Ascending aorta (tissue), 2 donors: ENCODE measurements at places on chromosomes 6 and 20.

GRCh38 chr6:119308048-119308570 is 41.5 kb downstream of the MAN1A1 start:
- no peaks in the 10 kb centered on the region for H3K27me3 ChIP-seq
- no peak overlapping the region for H3K27ac ChIP-seq
- peaks cover 11% of the 10 kb centered on the region for H3K36me3 ChIP-seq
- DNase-seq, result no peak

GRCh38 chr20:43511879-43512278 is 4.4 kb downstream of the L3MBTL1 start:
- H3K36me3 ChIP-seq, result no peaks in the 10 kb centered on the region

- no peaks in the 10 kb centered on the region for H3K36me3 ChIP-seq
- H3K27ac ChIP-seq, result peak within 1 kb of the TSS; percentile 99
- DNase-seq, result peak; percentile 51
- no peaks in the 10 kb centered on the region for H3K27me3 ChIP-seq
Observed at GRCh38 chr6:125790358-125791150, at the start of gene NCOA7. Gene NCOA7 (plus strand): TSS chr6:125790960. CDS start chr6:125815355, 24,395 bp downstream.

DNA sequence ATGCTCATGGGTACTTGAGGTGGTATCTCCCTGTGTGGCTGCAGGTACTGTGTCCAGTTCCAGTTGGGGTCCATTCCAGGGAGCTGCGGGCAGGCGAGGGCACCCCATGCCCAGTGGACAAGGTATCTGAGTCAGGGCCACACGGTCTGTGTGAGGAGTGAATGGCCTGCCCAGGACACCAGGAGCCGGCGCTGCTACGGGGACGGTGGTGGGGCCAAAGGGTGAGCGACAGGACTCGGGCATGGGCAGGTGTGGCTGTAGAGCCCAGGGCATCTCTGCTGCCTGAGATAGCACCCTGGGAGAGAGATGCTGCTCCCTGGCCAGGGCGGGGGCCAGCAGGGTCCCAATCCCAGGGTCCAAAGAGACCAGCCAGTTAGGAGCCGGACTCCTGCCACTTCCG is 57.6 kb upstream of the ZNFX1 start:
- H3K27me3 ChIP-seq, result no peaks in the 10 kb centered on the region
- peaks cover 2% of the 10 kb centered on the region for H3K4me1 ChIP-seq
- no peak for DNase-seq
- no peaks in the 10 kb centered on the region for H3K36me3 ChIP-seq
- no peak overlapping the region for H3K4me3 ChIP-seq
- H3K27ac ChIP-seq, result no peak overlapping the region

- H3K36me3 ChIP-seq, result no peaks in the 10 kb centered on the region
- no peak overlapping the region for H3K4me3 ChIP-seq
- no peaks in the 10 kb centered on the region for H3K4me1 ChIP-seq
- DNase-seq, result no peak
- H3K27ac ChIP-seq, result no peak overlapping the region
Observed at GRCh38 chr6:51027283-51028065, 208.8 kb downstream of the TFAP2B start.

GRCh38 chr20:19074356-19074755 is 138.1 kb upstream of the SLC24A3 start:
- H3K36me3 ChIP-seq, result no peaks in the 10 kb centered on the region
- no peak overlapping the region for H3K27ac ChIP-seq
- no peak for DNase-seq
- H3K4me3 ChIP-seq, result no peak overlapping the region
- H3K4me1 ChIP-seq, result no peaks in the 10 kb centered on the region
- no peaks in the 10 kb centered on the region for H3K27me3 ChIP-seq

DNA sequence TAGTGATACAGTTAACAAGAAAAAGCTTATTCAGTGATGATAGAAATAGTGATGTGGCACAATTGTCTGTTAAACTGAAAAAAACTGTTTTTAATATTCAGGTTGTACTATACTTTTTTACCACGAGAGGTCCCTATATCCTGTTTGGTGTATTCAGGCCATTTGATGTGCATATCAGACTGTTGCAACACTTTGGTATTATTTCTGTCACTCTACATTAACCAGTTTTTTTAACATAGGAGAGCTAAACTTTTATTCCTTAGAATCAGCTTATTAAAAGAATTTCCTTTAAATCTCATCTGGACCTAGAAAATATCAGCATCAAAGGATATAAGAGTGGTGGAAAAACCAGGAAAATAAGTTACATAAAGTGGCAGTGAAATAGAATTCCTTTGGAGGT is 36.8 kb downstream of the TSPYL4 start:
- no peaks in the 10 kb centered on the region for H3K36me3 ChIP-seq
- H3K4me3 ChIP-seq, result no peak overlapping the region
- no peak overlapping the region for H3K27ac ChIP-seq
- H3K27me3 ChIP-seq, result no peaks in the 10 kb centered on the region
- DNase-seq, result no peak
- no peaks in the 10 kb centered on the region for H3K4me1 ChIP-seq

- no peak overlapping the region for H3K4me3 ChIP-seq
- DNase-seq, result no peak
- H3K27ac ChIP-seq, result no peak overlapping the region
- H3K4me1 ChIP-seq, result no peaks in the 10 kb centered on the region
Observed at GRCh38 chr20:9054176-9054575, 14.7 kb upstream of the PLCB4 start.

- H3K36me3 ChIP-seq, result no peaks in the 10 kb centered on the region
- no peak for DNase-seq
- no peaks in the 10 kb centered on the region for H3K27me3 ChIP-seq
- H3K27ac ChIP-seq, result no peak overlapping the region
- H3K4me1 ChIP-seq, result no peaks in the 10 kb centered on the region
- H3K4me3 ChIP-seq, result no peak overlapping the region
Observed at GRCh38 chr20:37259865-37260264, 1.7 kb downstream of the GHRH start.

GRCh38 chr6:116580198-116580597 is 8.9 kb downstream of the RWDD1 start:
- H3K4me3 ChIP-seq, result no peak overlapping the region
- no peak overlapping the region for H3K27ac ChIP-seq
- DNase-seq, result no peak
- no peaks in the 10 kb centered on the region for H3K27me3 ChIP-seq
- H3K4me1 ChIP-seq, result no peaks in the 10 kb centered on the region

- H3K27ac ChIP-seq, result no peak overlapping the region
- no peaks in the 10 kb centered on the region for H3K27me3 ChIP-seq
- H3K4me3 ChIP-seq, result no peak overlapping the region
- no peaks in the 10 kb centered on the region for H3K4me1 ChIP-seq
- DNase-seq, result no peak
Observed at GRCh38 chr20:22802296-22802695, 217.9 kb upstream of the FOXA2 start.

DNA sequence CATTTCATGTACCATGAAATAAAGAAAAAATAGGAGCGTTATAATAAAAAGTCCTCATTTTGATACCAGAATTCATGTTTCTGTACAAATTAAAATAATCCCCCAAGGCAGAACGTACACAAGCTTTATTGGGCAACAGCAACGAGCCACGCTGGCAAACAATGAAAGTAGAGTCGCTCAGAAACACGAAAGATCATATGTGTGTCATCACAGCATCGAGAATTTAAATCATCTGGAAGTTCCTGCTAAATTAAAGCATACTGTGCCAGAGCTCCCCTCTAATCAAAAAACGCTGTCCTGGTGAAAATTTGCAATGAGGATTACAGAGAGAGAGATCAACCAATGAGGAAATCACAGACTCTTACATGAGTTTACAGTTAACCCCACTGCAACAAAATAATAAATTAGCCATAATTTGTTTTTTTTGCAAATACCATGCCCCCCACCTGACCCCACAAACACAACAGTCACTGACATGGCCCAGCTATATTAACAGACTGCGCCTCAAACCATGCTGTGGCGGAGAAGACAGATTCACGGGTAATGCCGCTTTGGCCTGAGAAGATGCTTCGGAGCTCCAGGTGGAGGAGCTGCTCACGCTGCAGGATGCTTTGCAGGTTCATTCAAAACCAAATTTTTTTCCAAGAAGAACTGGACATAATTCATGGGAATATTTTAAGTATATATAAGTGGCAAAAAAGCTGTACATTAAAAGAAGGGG is 54.3 kb upstream of the NFATC2 start:
- H3K4me1 ChIP-seq, result peaks cover 13% of the 10 kb centered on the region
- peaks cover 34% of the 10 kb centered on the region for H3K36me3 ChIP-seq
- H3K27ac ChIP-seq, result no peak overlapping the region

DNA sequence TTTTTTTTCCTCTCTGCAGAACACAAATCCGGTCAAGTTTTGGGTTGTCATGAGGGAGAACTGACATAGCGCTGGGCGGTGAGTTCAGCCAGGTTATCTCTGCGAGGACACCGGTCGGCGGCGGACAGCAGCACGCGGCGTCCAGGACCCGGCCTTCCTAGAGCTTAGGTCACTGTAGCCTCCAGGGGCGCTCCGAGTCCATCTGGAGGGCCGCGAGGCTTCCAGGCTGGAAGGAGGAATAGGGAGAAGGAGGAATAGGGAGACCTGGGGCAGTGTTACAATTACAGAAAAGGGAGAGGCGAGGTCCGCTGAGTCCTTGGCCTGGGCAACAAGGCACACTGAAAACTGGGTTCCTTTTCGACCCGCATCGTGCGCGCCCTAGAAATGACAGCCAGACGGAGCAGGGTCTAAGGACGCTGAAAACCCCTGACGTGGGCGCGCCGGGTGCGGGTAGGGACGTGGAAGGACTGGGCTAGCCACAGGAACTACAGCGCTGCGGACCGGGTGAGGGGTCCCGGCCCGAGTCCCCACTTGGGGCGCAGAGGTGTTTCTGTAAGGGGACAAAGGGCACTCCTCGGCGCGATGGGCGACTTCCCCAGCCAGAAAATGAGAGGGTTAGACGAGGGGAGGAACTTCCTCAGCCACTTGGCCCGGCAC is 536 bp upstream of the FNDC1 start:
- no peaks in the 10 kb centered on the region for H3K27me3 ChIP-seq
- peak overlapping the region; percentile 64 for H3K4me3 ChIP-seq
- no peak for DNase-seq
- H3K27ac ChIP-seq, result peak overlapping the region; percentile 23

DNA sequence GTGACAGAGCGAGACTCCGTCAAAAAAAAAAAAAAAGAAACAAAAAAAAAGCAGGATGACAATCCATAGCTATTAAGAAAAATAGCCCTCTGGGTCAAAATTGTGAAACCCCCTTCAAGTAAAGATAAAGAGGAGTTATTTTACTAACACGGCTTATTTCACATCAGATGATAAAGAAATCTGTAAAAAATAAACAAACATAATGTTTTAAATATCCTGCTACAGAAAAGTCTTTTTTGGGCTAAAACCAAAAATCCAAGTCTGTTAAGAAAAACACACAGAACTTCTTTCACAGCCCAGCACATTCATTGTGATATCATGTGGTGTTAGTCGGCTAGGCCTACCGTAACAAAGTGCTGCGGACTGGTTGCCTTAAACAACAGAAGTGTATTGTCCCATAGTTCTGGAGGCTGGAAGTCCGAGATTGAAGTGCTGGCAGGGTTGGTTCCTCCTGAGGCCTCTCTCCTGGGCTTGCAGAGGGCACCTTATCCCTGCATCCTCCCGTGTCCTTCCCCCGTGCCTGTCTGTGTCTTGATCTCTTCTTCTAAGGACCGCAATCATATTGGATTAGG is 239.2 kb upstream of the TAB2 start:
- H3K27ac ChIP-seq, result peak overlapping the region; percentile 57
- no peaks in the 10 kb centered on the region for H3K27me3 ChIP-seq
- H3K36me3 ChIP-seq, result no peaks in the 10 kb centered on the region
- H3K4me3 ChIP-seq, result no peak overlapping the region
- peaks cover 41% of the 10 kb centered on the region for H3K4me1 ChIP-seq

DNA sequence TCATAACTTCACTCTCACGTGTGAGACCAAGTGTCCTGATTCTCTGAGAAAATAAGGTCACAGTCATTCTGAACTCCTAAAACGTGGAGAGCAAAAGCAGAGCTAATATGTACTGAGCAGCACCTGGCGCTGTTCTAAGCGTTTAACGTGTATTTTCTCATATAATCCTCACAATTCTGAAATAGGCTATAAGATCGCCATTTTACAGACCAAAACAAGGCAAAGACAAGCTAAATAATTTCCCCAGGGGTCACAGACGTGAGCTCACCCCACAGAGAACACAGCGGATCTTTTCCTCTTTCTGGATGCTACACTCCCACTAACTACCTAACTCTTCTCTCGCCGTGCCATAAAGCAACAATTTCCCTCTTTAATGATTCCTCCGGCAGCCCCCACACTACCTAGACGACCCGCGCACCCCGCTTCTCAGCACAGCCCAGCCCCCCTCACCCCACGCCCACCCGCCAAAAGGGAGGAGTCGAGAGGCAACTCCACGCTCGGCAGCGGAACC is 636 bp downstream of the SUPT3H start:
- H3K27me3 ChIP-seq, result no peaks in the 10 kb centered on the region
- peak overlapping the region; percentile 85 for H3K4me3 ChIP-seq
- DNase-seq, result no peak
- H3K4me1 ChIP-seq, result peaks cover 11% of the 10 kb centered on the region

GRCh38 chr20:33301192-33301930 is 18.3 kb downstream of the BPIFB1 start:
- no peaks in the 10 kb centered on the region for H3K27me3 ChIP-seq
- H3K4me3 ChIP-seq, result no peak overlapping the region
- no peaks in the 10 kb centered on the region for H3K36me3 ChIP-seq
- no peak overlapping the region for H3K27ac ChIP-seq

DNA sequence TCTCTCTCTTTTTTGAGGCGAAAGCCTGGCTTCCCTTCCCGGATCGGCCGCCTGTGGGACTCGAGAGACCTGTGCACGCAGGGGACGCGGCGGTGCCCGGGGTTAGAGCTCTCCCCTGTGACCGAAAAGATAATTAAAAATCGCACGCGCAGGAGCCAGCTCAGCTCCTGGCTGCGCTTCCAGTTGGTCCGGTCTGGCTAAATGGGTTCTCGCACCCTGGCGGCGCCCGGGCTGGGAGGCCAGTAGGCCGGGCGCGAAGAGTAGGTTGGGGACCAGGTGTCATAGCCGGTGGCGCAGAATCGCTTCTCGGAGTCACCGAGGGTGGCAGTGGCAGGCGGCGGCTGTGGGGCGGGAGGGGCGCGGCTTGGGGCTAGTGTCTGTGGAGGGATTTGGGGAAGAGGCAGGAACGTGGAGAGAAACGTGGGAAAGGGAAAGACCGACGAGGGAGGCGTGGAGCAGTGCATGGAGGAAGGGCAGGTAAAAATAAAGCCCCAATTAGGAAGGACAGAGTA is 41.9 kb upstream of the SUPT3H start:
- peak; percentile 71 for DNase-seq
- H3K36me3 ChIP-seq, result no peaks in the 10 kb centered on the region
- H3K4me1 ChIP-seq, result peaks cover 28% of the 10 kb centered on the region
- H3K27me3 ChIP-seq, result peaks cover 5% of the 10 kb centered on the region
- peak overlapping the region; percentile 26 for H3K4me3 ChIP-seq
- H3K27ac ChIP-seq, result no peak overlapping the region

- H3K27ac ChIP-seq, result no peak overlapping the region
- no peaks in the 10 kb centered on the region for H3K27me3 ChIP-seq
- H3K4me3 ChIP-seq, result no peak overlapping the region
- H3K36me3 ChIP-seq, result no peaks in the 10 kb centered on the region
- H3K4me1 ChIP-seq, result no peaks in the 10 kb centered on the region
- DNase-seq, result peak; percentile 13
Observed at GRCh38 chr20:63061771-63062100, 55.0 kb upstream of the BHLHE23 start.

DNA sequence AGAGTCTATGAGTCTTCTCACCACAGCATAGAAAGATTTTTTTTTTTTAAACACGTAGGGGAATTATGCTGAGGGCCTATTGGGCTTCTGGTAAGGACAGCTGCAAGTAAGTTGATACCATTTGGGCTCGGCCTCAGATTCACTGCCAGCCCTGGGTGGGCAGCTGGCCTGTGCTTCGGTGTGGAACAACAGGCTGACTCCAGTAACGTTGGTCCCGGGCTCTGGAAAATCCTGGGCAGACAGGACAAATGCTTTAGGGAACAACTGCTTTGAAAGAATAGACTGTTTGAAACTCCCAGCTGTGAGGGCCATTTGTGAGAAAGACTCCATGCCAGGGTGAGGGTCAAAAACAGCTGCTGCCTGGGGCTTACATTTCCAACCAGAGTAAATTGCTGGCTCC is 366.5 kb downstream of the QKI start:
- H3K36me3 ChIP-seq, result no peaks in the 10 kb centered on the region
- no peaks in the 10 kb centered on the region for H3K4me1 ChIP-seq
- no peak for DNase-seq
